T-helper 9 cell (primary cell): ENCODE measurements at places on chromosomes 3 and 15.

- DNase-seq = peak; percentile 6
Observed at GRCh38 chr15:48285329-48286214, 45.7 kb upstream of the DUT start.

- no peak for DNase-seq
Observed at GRCh38 chr15:40028853-40029252, 10.1 kb downstream of the SRP14 start.

DNA sequence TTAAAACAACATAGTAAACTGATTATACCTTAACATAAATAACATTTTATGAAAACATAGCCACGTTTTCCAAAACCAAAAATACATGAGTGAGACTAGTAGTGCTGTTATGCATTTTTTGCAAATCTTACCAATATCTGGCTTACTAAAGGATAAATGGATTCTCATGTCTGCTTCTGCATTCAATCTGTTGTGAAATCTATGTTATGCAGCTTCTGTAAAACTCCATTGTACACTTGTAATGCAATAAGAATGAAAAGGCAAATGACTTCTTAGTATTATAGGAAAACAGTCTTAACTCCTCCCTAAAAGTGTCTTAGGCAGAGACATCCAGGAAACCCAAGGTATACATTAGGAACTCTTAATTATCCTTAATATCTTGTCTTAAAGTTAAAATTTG lies 330.9 kb upstream of the THBS1 start:
- DNase-seq = no peak

DNA sequence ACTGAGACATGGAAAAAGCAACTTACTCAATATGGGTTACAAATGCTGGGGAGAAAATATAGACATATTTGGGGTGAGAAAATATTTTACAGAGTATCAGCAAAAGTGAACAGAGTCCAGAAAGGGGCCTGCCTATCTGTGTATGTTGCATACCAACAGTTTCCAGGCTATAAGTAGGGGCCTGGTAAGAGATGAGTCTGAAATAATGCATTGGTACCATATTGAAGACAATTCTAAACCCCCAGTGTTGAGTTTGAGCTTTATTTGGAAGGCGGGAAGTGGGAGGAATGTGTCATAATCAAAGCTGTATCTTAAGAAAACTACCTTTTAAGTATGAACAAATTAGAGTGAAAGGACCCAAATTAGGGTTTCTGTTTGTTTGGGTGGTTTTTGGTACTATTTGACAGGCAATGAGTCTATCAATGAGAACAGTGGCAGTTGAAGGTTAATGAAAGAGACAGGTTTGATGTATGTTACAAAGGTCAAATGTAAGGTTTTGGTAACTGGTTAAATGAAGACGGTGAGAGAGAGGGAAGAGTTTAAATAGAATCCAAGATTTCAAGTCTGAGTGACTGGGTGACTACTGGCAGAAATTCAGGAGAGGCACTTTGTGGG lies 106.3 kb upstream of the ZBED2 start:
- no peak for DNase-seq

DNA sequence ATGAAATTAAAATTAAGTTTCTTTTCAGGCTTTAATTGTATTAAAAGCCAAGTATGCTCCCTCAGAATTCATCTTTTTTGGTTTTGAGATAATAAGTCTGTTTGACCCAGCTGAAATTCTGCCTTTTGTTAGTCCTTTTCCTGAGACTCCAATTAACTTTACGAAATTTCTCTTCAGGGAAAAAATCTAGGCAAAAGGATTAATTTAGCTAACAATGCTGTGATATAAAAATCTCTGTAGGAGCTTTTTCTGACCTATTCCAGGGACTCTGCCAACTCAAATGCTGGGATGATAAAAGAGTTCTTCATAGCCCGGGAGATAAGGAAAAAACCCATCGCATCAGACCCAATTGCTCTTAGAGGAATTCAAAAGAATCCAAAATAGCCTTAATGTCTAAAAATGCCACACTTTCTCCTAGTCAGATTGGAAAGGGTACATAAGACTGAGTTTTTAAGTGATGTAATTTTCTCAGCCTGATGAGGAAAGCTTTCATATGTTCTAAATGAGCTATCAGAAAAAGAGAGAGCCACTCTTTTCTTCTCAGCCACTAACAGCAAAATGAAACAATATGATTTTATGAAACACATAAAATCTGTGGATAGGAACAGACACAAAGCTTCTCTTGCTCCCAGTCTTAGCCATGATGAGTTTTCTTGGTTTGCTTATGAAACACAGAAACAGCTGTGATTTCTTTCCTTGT lies 405.1 kb downstream of the ROBO1 start:
- DNase-seq = no peak

DNA sequence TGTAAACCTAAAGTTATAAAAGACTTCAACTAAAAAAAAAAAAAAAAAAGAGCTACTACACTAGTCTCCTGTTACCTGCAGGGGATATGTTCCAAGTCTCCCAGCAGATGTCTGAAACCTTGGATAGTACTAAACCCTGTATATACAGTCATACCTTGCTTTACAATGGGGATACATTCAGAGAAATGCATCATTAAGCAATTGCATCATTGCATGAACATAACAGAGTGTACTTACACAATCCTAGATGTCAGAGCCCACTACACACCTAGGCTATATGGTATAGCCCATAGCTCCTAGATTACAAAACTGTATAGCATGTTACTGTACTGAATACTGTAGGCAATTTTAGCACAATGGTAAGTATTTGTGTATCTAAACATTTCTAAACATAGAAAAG lies 119.1 kb downstream of the GMPS start:
- DNase-seq = no peak

DNA sequence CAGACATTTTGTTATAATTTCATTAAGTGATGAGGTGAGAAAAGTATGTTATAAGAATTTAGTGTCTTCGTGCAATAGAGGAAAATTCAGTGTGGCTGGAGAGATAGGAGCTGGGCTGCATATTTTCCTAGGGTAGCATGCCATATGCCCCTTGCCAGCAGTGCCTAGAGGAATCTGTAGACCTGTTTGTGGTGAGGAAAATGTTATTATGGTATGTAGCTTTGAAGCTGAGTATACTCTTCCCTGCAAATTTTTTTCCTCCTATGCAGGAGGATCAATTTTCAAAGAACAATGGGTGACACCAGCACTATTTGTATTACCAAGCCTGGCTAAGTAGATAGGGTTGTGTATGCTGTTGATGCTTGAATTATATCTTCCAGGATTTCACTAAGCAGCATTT lies 200.6 kb downstream of the EDEM1 start:
- DNase-seq = no peak
